ENCODE measurements at places on chromosomes 1 and 21. TPM values are rescaled to one million over a fixed set of nuclear protein-coding genes. Genes with fewer than 3 reads are reported as not detected.

DNA sequence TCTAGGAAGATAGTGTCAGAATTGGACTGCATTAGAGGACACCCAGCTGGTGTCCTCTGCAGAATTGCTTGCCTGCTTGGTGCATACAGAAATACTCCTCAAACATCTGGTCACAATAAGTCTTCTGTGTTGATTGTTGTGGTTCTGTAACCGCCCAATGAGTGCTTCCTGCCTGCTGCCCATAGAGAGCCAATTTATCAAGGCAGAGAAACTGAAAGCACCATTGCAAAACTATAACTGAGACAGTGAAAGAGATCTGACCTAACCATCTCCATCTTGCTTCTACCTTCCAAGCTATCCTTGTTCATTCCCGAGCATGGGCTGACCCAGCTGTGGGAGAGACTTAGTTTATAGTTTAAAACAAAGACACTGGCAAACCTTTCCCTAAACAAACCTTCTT is 462.4 kb upstream of the RGS18 start:
- DNase-seq = no peak

DNA sequence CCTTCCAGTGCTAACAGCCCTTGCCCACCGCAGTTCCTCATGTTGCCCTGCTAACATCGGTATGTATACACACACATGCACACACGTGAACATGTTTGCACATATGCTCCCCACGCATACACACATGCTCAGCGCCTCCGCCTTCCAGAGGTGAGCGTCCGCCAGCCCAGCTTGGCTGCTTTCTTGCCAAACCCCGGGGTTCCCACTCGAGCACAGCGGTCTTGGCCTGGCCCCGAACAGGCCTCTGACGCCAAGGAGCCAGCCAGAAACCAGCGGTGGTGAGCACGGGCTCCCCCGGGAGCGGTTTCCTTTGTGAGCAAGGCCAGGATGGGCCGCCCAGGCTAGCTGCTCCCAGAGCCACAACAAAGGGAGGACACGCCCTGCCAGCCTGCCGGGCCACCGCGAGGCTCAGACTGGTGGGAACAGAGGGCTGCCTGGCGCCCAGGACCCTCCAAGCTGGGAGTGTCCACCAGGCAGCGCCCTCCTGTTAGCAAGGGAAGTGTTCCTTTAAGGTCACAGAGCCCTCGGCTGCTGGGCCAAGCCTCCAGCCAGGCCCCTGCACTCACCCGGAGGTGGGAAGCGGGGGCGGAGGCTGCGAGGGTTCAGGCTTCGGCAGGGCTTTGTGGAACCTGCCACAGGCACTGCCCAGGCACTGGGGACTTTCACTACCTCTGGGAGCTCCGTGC is 65.4 kb downstream of the ALPL start:
- no peak for DNase-seq

DNA sequence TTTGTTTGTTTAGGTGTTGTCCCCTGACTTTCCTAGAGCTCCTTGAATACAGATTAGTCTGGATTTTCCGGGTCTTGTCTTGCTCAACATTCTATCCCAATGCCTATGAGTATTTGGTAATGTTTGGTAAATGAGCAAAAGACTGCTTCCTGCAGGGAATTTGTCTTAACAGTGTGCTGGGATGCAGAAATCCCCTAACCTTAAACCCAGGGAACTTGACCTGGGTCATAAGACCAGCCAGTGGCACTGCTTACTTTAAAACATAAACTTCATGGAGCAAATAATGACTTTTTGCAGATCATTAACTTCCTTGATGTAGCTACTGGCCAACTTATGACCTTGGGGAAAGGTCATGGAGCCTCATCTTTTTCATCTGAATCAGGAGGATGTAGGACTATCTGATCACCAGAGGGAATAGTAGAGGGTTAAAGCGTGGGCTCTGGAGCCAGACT is 27.2 kb downstream of the TCEANC2 start:
- DNase-seq = peak; percentile 18

DNA sequence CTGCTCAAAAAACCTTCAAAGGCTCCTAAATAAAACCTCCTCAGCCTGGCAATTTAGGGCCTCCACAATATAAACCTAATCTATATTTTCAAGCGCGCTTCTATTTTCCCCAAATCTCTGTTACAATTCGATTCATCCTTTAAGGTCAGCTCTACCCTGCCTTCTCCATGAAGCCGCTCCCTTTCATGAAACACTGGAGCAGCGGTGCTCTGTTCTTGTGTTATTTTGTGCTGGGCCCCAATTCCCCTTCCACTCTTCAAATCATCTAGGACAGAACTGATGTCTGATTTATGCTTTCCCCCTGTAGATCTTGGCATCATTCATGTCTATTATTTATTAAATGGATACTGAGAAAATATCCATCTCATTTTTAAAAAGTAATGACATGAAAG is 6.9 kb downstream of the ERRFI1 start:
- no peak for DNase-seq

GRCh38 chr1:36880155-36881067 is 153.9 kb downstream of the GRIK3 start:
- DNase-seq = no peak

DNA sequence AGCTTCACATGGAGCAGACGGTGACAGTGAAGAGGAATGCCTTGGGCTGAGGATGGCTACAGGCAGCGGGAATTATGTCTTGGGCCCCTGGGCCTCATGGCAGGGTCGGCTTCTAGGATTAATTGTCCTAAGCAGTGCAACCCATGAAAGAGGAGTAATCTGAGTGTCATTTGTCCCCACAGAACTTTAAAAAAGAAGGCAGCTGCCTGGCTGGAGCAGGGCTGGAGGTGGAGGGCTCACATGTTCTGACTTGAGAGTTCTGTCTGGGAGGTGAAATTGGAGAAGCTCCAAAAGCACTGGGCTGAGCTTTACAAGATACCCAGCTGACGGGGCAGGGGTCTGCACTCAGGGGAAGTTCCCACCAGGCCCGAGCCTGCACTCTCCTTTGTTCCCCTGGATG is 22.6 kb downstream of the CACNA1S start:
- DNase-seq = no peak

RGS1 gene
- total RNA-seq = not detected

SELP gene
- not detected for total RNA-seq

COL16A1 gene
- total RNA-seq = 10.8 TPM

DNA sequence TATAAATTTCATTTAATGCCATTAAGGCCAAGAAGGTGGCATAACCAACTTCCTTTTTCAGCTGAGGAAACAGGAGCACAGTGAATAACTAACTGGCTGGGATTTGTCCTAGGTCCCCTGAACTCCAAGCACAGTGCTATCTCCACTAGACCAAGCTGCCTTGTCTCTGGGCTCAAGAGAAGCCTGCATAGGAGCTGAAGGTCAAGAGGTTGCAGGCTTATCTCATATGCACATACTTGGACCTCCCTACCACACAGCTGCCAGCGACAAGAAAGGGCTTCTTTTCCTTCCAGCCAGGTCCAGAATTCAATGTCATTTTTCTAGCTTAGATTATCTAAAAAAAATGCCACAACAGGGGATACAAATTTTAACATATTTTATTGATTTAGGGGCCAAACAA is 27.1 kb downstream of the AK2 start:
- DNase-seq = no peak

LENEP gene
- total RNA-seq = not detected

- DNase-seq = no peak
These were observed 111.1 kb upstream of the ETV3 start for GRCh38 chr1:157249326-157249725.

Measured in kidney epithelial cell (primary cell).